ENCODE measurements at places on chromosomes 1 and 21.

- DNase-seq: no peak
- H3K4me3 ChIP-seq: no peak overlapping the region
- H3K36me3 ChIP-seq: no peaks in the 10 kb centered on the region
- peaks cover 3% of the 10 kb centered on the region for H3K4me1 ChIP-seq
- H3K27ac ChIP-seq: peak overlapping the region; percentile 67
These were observed 137.3 kb upstream of the GJB5 start for GRCh38 chr1:34617321-34618118.

- no peak overlapping the region for H3K4me3 ChIP-seq
- DNase-seq: peak; percentile 56
- peaks cover 16% of the 10 kb centered on the region for H3K4me1 ChIP-seq
- no peaks in the 10 kb centered on the region for H3K36me3 ChIP-seq
- H3K27me3 ChIP-seq: no peaks in the 10 kb centered on the region
- peak overlapping the region; percentile 1 for H3K27ac ChIP-seq
These were observed 85.7 kb downstream of the DYRK1A start for GRCh38 chr21:37452227-37452626.

DNA sequence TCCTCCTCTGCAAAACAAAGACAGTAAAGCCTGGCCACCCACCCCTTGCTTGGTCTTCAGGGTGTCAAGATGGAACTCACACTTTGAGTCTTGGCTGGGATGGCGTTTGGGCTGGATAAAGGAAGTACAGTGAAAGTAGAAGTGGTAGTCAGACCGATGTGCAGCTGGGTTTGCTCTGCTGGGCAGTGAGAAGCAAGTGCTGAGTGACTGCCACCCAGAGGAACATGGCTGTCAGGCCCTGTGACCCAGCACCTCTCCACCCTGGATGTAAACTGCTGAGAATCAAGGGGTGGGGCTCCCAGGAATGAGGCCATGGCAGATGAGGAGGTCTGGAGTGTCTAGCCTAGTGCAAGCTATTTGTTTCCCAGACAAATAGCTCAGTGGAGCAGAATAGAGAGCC is 51.2 kb downstream of the POFUT2 start:
- H3K36me3 ChIP-seq: no peaks in the 10 kb centered on the region
- no peaks in the 10 kb centered on the region for H3K27me3 ChIP-seq
- DNase-seq: no peak
- no peak overlapping the region for H3K4me3 ChIP-seq
- no peak overlapping the region for H3K27ac ChIP-seq

DNA sequence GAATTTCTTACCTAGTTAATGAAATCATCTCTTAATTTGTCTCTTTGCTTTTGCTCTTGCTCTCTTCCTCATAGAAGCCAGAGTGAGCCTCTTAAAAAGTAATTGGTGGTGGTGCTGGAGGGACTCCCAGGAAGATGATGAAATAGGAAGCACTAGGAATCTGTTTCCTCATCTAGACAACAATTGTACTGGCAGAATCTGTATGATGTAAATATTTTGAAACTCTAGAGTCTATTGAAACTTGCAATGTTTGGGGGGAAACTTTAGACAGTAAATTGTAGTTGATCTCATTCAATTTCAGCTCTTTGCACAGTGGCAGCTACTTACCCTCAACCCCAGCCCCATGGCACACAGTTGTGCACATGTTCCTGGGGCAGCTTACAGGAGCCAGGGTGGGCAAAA is 10.6 kb downstream of the RGSL1 start:
- H3K27me3 ChIP-seq: no peaks in the 10 kb centered on the region
- no peaks in the 10 kb centered on the region for H3K4me1 ChIP-seq
- H3K4me3 ChIP-seq: no peak overlapping the region
- no peak for DNase-seq

Data from hepatocyte (in vitro differentiated cells).